ENCODE measurements at places on chromosomes 6 and 20.

DNA sequence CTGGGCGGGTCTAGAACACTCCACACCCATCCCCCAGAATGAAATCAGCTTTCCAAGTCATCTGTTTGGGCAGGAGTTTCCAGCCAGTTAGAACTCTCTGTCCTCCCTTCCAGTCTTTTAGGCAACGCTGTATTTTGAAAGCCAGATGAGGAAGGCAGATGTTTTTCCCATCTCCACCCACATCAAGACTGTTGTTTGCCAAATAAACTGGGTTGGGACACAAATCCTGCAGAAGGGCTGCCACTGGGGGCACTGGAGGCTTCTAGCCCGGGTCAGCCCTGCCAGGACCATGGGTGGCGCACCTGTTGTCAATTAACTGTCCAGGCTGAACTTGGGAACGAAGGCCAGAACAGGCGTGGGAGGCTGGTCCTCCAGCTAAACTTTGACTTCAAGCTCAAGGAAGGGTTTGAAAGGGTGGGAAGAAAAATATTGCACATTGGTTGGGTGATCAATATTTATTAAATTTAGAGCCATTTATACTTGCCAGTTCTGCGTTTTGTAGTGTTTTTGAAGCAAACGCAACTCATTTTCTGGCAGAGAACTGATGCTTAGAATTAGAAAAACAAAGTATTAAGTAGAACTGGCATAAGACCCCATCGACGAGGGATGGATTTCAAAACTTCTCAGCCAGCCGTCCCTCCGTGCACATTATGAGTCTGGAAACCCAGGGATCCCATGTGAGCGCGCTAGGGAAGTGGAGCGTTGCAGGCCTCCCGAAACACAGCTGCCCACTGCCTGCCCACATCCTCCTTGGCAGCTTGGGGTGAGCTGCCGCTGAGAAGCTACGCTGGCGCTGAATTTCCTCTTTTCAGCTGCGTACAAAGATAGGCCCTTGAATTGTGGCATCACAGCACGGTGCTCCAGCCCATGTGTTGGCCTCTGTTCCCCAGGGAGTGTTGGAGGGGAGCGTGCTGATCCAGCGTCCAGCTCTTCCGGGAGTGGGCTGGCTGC lies 297.4 kb downstream of the QKI start:
- no peak for DNase-seq

DNA sequence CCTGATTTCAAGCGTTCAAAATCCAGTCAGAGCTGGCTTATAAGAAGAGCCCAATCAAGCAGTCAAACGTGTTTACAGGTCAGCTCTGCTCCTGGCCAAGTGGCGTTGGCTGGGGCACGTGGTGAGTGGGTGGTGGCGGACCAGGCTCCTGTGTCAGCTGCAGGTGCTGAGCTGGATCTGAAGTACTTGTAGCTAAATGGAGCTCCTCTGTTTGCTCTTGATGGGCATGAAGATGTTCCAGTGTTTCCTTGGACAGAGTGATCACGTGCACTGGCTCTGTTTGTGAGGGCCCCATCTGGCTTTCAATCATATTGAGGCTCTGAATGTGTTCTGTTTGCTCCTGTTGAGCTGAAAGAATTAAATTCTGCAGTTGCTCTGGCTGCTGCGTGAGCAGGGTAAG lies 10.2 kb upstream of the MICAL1 start:
- no peak for DNase-seq

- no peak for DNase-seq
Measured at GRCh38 chr20:370151-370600, 10.4 kb upstream of the TRIB3 start.

- no peak for DNase-seq
Measured at GRCh38 chr20:48659858-48660257, 167.9 kb downstream of the PREX1 start.

DNA sequence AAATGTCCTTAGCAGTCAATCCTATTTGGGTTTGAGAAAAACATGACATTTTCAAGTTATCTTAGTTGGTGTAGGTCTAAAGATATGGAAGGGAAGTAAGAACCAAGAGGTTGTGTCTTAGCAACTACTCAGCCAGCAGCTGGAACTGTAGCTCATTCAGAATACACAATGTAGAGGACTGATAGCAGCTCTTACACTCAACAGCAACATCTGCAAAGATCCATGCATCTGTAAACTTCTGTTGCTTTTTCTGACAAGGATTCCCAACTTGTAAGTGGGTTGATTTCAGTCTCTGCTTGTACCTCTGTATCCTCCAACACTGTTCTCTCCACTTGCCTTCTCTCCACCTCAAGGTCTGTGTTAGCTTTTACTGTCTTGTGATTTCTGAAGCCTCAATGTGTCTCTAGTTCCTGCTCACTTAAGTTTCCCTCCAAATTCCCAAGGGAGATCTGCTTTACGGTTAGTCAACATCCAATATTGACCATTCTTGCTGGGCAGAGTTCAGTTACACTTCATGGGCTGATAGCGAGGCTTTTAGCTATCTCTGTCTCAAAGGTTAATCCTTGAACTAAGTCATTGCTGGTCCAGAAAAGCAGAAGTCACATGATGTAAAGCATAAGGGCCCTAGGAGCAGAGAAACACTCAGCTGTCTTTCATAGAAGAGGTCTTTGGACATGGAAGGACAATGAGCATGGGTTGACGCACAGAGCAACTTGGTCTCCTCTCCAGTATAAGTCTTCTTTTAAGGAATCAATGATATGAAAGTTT lies 71.6 kb upstream of the LGSN start:
- DNase-seq: no peak

GRCh38 chr6:24358219-24358821 lies 461 bp upstream of the DCDC2 start:
- DNase-seq: no peak

DNA sequence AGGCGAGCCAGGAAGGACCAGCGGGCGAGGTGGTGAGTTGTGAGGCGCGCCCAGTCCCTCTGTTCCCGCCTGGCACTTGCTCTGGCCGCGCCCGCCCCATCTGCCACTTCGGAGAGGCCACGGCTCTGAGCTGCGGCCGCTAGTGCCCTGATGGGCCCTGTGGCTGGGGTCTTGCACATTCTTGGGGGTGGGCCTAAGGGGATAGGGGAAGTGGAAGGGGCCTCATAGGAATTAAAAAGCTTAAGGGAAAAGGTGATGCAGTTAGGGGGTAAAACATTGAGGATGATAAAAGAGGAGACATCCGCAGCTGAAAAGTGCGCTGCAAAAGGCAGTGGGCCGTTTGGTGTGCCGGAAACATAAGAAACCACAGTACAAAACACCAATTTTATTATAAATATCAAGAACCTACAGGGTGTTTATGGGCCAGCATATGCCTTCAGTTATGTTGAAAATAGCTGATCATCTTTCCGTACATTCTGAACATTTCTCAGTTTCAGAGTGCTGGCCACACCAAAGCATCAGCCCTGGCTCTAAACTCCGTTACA lies 1.1 kb upstream of the PSMB8 start:
- no peak for DNase-seq

DNA sequence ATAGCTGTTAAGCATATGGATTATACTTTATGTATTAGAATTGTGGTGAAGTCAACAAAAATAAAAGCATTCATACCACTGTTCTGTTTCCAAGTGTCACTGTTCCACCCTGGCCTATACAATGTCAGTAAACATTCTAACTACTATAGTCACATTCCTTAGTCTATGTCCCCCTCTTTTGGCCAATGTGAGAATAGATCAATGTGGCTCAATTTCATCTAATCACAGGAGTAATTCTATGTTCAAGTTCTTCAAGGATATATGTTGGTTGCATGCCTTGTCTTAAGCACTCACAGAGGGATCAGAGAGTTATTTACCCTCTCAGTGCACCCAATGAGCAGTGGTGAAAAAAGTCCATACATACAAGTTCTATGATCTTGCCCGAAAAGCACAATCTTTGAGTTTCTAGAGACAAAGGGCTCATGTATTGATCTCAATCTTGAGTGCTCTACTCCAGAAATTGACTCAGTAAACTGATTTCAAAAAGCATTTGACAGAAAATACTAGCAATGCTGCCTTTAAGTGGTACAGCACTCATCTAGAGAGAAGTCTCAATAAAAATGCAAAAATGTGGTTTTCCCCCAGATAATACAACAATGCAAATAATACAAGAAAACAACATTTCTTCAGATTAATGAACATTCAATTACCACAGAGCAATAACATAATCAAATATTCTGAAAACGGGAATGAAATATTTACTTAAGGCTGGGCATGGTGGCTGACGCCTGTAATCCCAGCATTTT lies 16.5 kb downstream of the SMLR1 start:
- DNase-seq: no peak

- DNase-seq: no peak
Measured at GRCh38 chr20:61805365-61805764, 260.3 kb downstream of the TAF4 start.

DNA sequence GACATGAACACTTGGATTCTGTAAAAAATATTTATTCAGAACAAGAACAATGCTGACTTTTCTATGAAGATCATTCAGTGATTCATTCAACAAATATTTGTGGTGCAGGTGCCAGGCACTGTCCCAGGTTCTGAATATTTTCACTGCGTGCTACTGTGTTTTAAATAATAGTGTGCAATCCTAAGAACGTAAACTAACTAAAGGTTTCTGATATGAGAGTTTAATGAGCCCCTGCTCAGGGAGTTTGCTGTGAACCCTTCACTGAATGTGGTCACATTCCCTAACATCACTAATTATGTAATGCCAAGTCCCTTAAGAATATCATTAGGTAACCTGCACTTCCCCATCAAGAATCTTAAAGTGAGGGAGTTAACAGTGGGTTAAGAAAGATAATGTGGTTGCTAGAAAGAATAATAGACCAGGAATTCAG lies 1.7 kb upstream of the TMEM170B start:
- DNase-seq: no peak

- DNase-seq: no peak
Measured at GRCh38 chr20:60214901-60215815, 256.9 kb downstream of the CDH26 start.

- no peak for DNase-seq
Measured at GRCh38 chr6:13026557-13026956, 301.8 kb downstream of the TBC1D7 start.

GRCh38 chr6:44789806-44790205 lies 402.3 kb downstream of the CDC5L start:
- no peak for DNase-seq

DNA sequence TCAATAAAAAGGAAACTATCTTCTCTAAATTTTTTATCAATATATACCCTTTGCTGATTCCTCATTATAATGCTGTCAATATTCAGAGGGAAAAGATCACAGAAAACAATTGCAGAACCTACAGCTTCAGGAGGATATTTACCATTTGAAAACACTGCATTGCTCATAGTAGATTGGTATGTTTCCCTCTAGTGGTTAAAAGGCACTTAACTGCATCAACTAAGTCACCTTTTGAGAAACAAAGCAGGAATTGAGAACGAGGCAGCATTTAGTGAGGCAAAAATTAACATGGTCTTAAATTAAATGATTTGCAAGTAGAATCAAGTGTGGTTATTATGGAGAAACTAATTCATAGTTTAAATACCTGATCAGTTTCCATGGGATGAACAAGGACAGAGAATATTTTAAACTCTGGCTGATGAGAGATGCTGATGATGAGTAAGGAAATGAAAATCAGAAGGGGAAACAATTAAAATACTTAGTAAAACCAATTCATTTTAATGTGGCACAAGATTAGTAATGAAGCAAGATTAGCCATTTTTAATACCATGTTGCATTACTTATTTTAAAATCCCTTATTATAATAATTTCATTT lies 642.1 kb downstream of the EPHA7 start:
- DNase-seq: no peak

DNA sequence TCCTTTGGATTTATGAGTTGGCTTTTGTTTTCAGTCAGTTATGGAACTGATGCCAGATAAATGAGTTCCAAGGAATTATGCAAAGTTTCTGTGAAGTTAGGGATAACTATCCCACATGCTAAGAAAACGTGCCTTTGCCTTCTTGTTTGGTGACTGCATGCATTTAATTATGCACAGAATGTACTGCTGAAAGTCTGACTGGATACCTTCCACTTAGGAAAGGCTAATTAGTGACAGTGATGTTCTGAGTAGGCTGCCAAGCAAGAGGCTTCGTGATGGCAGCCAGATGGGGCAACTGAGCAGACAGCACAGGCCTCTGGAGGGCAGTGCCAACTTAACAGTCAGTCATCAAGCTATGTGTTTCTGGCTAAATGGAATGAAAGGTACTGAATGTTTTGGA lies 289.9 kb downstream of the CD109 start:
- DNase-seq: no peak

DNA sequence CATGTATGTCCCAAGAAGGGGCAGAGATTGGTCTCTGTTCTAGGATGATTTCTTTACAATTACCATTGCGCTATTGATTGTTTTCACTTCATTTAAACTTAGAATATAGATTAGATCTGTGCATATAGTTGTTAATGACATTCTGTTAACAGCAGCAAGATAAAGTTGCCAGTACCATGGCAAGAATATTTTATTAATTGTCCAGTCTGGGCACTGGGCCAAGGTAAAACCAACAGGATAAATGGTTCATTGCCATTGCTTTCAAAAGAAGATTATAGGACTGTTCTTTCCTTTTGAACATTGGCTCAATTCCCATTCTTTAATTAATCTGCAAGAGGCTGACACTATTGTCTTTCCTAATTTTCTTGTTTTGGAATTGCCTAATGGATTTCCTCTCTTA lies 592.4 kb downstream of the RFPL4B start:
- no peak for DNase-seq

DNA sequence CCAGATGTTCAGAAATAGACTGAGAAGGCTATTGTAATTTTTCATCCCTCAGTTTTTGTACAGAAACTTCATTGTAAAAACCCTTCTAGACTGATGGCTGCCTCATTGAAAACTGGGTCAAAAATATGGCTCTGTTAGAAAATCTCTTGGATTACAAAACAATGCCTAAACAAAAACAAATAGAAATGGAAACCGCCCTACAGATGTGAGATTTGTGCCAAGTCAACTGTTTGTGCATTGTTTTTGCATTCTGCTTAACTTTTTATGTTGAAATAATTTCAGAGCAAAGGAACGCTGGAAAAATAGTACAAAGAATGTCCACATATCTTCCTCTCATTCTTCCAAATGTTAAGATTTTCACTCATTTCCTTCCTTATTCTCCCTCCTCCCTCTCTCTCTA lies 425.1 kb downstream of the FOXA2 start:
- DNase-seq: no peak

- no peak for DNase-seq
Measured at GRCh38 chr20:4484379-4484997, 237.2 kb upstream of the PRND start.

GRCh38 chr20:920311-920710 lies 4.2 kb upstream of the ANGPT4 start:
- no peak for DNase-seq

GRCh38 chr20:19465536-19465935 lies 253.1 kb downstream of the SLC24A3 start:
- DNase-seq: no peak

GRCh38 chr6:87714093-87714842 lies 12.2 kb upstream of the AKIRIN2 start:
- DNase-seq: no peak

DNA sequence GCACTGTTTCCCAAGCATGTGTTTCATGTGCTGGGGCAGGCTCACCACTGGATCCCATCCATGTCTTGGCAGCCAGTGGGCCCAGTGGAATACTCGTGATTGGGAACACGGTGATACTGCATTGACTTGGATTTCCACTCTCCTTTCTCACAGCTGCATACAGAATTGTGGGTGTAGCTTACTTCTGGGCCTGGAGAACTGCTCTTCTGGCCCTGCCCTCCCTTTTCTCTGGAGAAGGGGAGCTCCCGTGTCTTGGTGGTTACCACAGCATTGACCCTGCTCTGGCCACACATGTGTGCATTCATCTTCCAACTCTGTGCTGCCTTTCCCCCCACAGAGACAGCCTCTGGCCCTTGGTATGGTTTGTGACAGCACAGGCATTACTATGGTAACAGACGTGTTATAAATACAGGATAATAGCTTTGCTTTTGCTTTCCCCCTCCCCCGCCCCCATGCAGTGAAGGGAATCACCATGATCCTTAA lies 21.6 kb downstream of the SOBP start:
- DNase-seq: no peak
